Gastroesophageal sphincter (tissue), 4 donors: ENCODE measurements at places on chromosomes 7 and 10. TPM values are rescaled to one million over a fixed set of nuclear protein-coding genes. Genes with fewer than 3 reads are reported as not detected.

Gene SGMS1
- total RNA-seq, result 116 TPM

Gene UNCX
- total RNA-seq, result not detected

Gene SFMBT2
- 13.6 TPM for total RNA-seq

Gene ASZ1
- total RNA-seq, result not detected

Gene ERVW-1
- total RNA-seq, result not detected

Gene PCGF5
- total RNA-seq, result 51.5 TPM

Gene CLEC5A
- total RNA-seq, result not detected

Gene SLC18A2
- total RNA-seq, result 0.93 TPM

Gene PPRC1
- total RNA-seq, result 17.8 TPM

Gene CDH23
- 12.4 TPM for total RNA-seq

Gene PYROXD2
- 6.9 TPM for total RNA-seq

Gene GIMAP8
- 11.8 TPM for total RNA-seq

Gene ZNF438
- total RNA-seq, result 13.5 TPM

Gene ANKRD7
- not detected for total RNA-seq

Gene NPSR1
- total RNA-seq, result not detected

Gene FAM107B
- total RNA-seq, result 7.3 TPM

Gene NEBL
- 1.9 TPM for total RNA-seq

Gene LRIT1
- 0.12 TPM for total RNA-seq

Gene SPDYE2B
- total RNA-seq, result not detected

Gene SEC23IP
- 33.7 TPM for total RNA-seq

Gene EXOC6
- 16.6 TPM for total RNA-seq

Gene PRSS58
- not detected for total RNA-seq

Gene PDE6C
- total RNA-seq, result not detected

Gene EIF5AL1
- 0.35 TPM for total RNA-seq

Gene HGF
- 10.4 TPM for total RNA-seq

Gene TSPAN33
- total RNA-seq, result 15.5 TPM

Gene DPYSL4
- total RNA-seq, result 2.0 TPM

Gene SORCS1
- 9.3 TPM for total RNA-seq

Gene TRIM50
- total RNA-seq, result 0.27 TPM

Gene NUTM2A
- 2.2 TPM for total RNA-seq

Gene DNAAF5
- total RNA-seq, result 24.9 TPM

Gene SPDYE2
- total RNA-seq, result not detected

Gene TEX36
- total RNA-seq, result not detected

Gene RBM17
- total RNA-seq, result 67.4 TPM

Gene CYP51A1
- 31.6 TPM for total RNA-seq

Gene ADAM12
- total RNA-seq, result 1.2 TPM

Gene TUBAL3
- total RNA-seq, result not detected

Gene DENND2A
- 28.6 TPM for total RNA-seq

Gene MET
- total RNA-seq, result 21.4 TPM

Gene CDC14C
- total RNA-seq, result not detected

Gene FANK1
- total RNA-seq, result 0.93 TPM

Gene TMEM254
- 13.1 TPM for total RNA-seq

Gene C10orf67
- total RNA-seq, result not detected
